ENCODE measurements at places on chromosomes 11 and 22. TPM values are rescaled to one million over a fixed set of nuclear protein-coding genes. Genes with fewer than 3 reads are reported as not detected.

The GNAZ gene
- 9.3 TPM for total RNA-seq

The ALX4 gene
- total RNA-seq = not detected

The MPPED2 gene
- 14.6 TPM for total RNA-seq

The PDE2A gene
- total RNA-seq = 482 TPM

The SPDYC gene
- total RNA-seq = not detected

The NCF4 gene
- 101 TPM for total RNA-seq

The OR51D1 gene
- total RNA-seq = not detected

The HEPN1 gene
- total RNA-seq = not detected

The LARGE2 gene
- 7.1 TPM for total RNA-seq

The PC gene
- 6.2 TPM for total RNA-seq

The TMEM126B gene
- total RNA-seq = 37.5 TPM

The OR8D1 gene
- total RNA-seq = not detected

The SMC1B gene
- total RNA-seq = 0.10 TPM

The CRACR2B gene
- 10.6 TPM for total RNA-seq

The CASP12 gene
- 0.50 TPM for total RNA-seq

The CHRNA10 gene
- 1.5 TPM for total RNA-seq

DNA sequence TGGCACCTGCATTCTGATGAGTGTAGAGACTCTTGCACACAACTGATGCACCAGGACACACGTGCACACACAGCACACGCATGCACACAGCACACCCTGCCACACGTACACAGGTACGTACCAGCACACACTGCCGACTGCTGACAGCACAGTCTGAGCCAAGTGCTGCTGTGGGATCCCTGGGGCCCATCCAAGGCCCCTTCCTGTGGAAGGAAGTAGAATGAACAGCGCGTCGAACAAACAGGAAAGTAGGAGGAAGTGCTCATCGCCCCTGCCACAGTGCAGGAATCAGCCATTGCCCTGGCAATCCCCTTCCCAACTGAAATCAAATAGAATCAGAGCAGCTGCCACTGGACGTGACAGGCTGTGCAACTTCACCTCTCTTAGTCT lies 57.9 kb downstream of the CD82 start:
- DNase-seq = peak; percentile 75

GRCh38 chr11:131611322-131611721 lies 240.9 kb downstream of the NTM start:
- no peak for DNase-seq

GRCh38 chr22:44260216-44261035 lies 52.3 kb downstream of the SHISAL1 start:
- DNase-seq = peak; percentile 41

GRCh38 chr22:20259327-20259688 lies 8.8 kb downstream of the RTN4R start:
- DNase-seq = no peak

DNA sequence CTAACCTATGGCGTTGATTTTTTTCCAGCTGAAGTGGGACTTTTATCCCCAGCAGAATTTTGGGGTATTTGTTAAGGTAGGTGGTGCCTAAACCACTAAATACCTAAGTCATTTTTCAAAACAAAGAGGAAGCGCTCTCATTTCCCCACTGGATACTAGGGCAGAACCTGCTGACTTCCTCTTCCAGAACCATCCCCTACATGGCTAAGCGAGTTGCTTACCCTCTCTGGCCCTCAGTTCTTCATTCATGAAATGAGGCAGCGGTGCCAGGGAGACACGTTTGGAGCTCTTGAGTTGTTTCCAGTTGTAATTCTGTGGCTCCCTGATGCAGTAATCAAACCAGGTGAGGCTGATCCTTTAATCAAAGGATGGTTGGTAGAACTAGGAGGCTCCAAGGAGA lies 10.0 kb upstream of the MTMR3 start:
- no peak for DNase-seq

DNA sequence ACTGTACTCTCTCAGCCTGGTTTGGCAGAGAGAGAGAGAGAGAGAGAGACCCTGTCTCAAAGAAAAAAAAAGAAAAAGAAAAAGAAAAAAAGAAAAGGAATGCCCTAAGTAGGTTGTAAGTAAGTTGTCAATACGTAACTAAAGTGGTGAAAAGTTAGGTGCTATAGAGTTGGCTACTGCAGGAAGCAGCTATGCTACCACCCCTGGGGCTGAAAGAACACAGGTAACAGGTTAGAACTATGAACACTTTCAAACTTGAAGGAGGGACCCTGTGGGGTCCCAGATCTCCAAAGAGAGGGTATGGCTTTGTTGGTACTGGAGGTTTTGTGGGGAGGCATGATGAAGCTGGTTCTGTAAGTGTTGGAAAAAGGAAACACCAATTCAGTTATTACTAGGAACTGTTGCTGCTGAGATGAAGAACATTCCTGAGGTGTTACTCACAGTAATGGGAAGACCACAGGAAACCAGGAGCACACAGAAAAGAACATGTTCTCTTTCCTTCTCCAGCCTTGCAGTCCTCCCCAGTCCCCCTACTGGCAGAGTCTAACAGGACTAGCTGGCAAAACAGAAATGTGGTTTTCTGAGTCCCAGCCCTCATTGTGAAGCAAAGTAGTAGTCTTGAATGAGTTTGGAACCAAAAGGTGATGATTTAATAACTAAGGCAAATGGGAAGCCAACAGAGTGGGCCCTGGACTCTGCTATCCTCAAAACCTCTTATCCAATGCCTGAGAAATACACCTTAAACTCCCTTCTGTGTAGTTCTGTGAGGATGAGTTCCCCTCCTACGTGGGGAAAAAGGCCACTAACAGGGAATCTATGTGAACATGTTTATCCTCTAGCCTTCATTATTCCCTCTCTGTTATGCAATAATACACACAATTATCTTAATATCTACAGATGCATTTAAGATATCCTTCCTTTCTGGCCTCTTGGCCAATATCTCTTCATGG lies 427.0 kb upstream of the DDI1 start:
- no peak for DNase-seq

- DNase-seq = peak; percentile 59
These were observed 1.2 kb downstream of the SLC37A4 start for GRCh38 chr11:119029340-119030028.

- no peak for DNase-seq
These were observed 23.4 kb downstream of the CCDC81 start for GRCh38 chr11:86398106-86398505.

DNA sequence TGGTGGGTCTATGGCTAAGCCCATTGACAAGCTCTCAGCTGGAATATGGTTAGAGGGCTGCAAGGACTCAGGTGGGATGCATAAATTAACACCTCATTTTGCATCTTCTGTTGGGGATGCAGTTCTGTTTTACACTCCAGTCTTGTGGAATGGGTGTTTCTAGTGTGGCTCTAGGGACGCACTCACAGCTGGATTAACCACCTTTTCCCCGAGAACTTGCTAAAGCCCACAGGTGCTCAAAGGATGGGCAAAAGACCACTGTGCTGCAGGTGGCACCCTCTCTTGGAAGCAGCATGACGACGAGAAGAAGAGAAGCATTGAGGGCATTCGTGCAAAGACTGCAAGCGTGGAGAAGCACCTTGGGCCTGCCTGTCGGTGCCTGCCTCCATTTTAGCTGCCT lies 6.9 kb downstream of the BARX2 start:
- no peak for DNase-seq

- DNase-seq = no peak
These were observed 18.2 kb downstream of the PDE2A start for GRCh38 chr11:72655896-72656464.

GRCh38 chr22:46879083-46879482 lies 116.6 kb downstream of the TBC1D22A start:
- DNase-seq = no peak

GRCh38 chr11:64742087-64742888 lies 1.7 kb downstream of the RASGRP2 start:
- DNase-seq = peak; percentile 89

GRCh38 chr11:134691985-134692384 lies 279.9 kb upstream of the B3GAT1 start:
- DNase-seq = no peak

- DNase-seq = no peak
These were observed 12.3 kb downstream of the APOL6 start for GRCh38 chr22:35660291-35661127.

- no peak for DNase-seq
These were observed 1014.1 kb upstream of the RAG2 start for GRCh38 chr11:37612146-37612545.

DNA sequence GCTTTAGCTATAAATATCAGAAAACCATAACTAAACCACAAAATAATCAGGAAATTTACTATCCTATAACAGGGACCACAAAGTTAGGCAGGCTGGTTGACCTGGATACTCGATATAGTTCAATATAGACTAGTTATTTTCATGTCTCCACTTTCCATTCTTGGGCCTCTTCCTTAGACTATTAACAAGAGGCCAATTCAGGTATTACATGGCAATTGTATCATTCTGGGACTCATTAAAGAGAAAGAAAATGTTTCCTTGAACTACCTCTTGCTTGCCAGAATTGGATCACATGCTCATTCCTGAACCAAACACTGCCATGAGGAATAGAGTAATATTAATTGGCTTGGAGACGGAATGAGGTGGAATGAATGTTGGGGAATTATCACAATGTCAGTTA lies 76.0 kb downstream of the EIF3M start:
- DNase-seq = no peak

- DNase-seq = no peak
These were observed 7.9 kb downstream of the SLC35C1 start for GRCh38 chr11:45812581-45813548.

GRCh38 chr11:61954851-61955421 lies 4.8 kb downstream of the BEST1 start:
- DNase-seq = peak; percentile 91

- peak; percentile 66 for DNase-seq
These were observed 10.6 kb downstream of the KCNC1 start for GRCh38 chr11:17745023-17745772.

DNA sequence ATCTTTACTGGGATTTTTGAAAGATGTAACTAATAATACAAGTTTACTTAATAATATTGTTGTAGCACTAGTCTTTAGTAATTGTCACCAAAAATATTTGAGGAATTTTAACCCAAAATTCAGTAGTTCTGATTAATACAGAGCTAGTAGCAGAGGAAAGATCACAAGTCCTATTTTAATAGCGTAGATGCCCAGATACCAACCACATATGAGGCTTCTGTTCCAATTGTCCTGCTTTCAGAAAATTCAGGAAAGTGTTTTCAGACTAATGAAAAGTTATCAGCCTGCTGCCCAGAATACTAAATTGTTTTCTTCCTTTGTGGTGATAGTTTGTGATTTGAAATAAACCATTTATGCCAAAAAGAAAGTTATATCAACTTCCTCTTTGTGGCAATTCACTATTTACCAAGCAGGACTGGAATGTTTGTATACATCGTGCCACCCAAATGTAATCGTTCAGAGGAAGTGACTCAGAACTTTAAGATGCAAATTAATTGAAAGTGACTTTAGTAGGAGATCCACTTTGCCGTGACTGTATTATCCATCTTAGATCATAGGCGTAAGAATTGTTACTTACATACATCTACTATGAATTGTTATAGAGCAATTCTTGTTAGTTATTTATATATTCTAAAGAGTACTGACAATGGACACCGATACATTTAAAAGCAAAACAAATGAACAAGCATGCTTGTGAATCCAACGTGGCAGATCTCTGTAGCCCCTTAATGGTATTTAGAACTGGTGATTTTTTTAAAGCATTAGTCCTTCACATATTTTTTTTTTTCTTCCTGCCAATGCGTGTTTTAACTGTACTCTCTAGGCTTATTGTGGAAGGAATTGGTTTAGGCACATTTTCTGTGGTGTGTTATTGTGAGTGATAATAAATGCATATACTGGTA lies 231.0 kb downstream of the DDX10 start:
- DNase-seq = no peak

- DNase-seq = peak; percentile 89
These were observed 1.3 kb upstream of the KMT5B start for GRCh38 chr11:68214173-68215086.

DNA sequence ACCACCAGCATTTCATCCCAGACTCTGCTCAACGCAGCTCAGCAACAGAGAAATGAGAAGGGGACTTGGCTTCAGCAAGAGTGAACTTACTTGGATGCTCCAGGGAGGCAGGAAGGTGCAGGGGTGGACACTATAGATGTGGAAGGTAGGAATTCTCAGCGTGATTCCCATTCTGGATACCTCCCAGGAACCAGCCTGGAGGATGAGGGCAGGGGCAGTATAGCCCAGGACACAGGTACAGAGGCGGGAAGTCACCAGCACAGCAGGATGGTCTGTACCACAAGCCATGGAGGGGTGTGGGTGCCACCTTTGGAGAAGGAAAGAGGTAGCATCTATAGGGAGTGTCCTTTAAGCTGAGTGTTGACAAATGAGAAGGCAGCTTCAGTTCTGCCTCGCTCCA lies 1275.2 kb downstream of the TBC1D22A start:
- DNase-seq = no peak

DNA sequence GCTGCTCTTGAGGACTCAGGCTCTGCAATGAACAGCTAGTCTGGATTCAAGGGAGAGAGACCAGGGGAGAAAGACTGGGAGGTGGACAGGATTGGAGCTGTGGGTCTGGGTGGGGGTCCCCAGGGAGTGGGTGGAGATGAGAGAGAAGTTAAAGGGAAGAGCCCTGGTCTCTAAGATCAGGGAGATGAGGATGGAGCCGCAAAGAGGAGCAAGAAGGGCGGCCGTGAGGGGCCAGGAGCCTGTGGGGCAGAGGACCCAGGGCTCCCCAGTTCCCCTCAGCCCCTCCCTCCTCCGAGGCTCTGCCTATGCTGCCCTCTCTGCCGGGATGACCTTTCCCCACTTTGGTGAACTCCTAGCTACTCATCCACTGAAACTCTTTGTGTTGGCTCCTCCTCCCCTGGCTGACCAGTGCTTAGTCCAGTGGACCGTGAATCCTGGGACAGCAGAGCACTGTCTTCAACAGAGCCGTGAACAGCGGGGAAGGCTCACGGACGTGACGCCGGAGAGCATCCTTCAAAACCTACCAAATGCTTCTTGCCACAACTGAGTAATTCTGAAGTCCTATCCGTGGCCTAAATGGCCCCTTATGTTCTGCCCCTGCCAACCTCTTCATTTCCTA lies 16.4 kb upstream of the RFPL3 start:
- no peak for DNase-seq

DNA sequence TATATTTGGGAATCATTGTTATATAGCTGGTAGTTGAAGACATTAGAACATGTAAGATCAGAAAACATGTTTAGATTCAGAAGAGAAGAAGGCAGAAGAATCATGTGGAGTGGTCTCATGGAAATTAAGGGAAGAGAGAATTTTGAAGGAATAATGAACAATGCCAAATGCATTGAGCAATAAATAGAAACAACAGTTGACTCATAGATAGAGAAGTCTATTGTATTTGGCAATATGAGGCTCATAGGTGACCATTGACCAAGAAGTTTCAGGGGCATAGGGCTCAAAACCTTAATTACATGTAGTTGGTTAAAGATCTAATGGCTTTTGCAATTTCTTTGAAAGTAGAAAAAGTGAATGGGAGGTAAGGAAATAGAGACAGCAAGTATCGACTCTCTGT lies 123.9 kb downstream of the PAX6 start:
- no peak for DNase-seq

GRCh38 chr11:66680966-66681645 lies 3.4 kb upstream of the RBM4B start:
- DNase-seq = peak; percentile 36

DNA sequence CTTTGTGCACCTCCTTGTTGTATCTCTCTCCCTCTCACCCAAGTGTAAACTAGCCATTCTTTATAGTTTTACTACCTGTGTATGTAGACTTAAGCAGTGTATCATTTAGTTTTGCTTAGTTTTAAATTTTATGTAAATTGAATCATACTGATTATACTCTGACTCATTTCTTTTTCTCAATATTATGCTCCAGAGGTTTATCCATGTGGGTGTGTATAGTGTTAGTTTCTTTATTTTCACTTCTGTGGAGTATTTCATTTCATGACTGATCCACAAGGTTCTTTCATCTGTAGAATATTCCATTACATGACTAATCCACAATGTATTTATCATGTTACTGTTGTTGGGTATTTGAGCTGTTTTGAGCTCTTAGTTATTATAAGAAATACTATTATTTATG lies 62.0 kb downstream of the CCDC34 start:
- no peak for DNase-seq

Measured in spleen (tissue), 13 donors.